Substantia nigra (tissue), 51 donors: ENCODE measurements at places on chromosomes 7 and 10.

DNA sequence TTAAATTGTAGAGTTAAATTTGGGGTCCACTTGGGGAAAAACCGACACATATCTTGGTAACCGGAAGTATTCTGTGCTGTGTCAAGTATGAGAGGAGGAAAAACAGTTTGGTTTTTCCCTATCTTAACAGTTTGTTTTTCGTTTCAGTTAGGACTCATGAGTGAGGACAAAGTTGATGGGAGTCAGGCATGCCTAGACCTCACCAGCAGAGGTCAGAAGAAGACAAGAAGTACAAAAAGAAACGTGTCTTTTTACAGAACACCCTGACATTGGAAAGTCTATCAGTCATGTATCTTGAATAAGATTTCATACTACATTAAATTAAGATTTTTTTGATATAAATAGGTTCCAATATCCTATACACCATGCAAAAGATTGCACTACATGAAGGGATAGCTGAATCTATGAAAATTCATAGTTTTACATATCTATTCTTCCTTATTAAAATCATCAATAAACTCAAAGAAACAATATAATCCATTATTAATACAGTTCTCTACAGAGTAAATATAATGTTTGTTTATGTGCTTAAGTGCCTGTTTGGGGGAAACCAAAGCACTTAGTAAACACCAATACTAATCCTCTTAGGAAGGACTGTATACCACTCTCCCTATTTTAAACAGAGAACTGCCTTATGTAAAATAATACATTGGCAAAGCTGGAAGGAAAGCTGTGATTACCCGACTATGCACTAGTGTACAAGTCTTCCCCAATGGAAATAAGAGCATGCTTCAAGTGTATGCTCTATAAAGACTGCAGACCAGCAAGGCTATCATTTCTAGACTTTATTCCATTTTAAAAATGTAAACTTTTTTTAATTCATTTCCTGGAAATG, 95.6 kb downstream of the USP6NL start:
- no peak for DNase-seq

DNA sequence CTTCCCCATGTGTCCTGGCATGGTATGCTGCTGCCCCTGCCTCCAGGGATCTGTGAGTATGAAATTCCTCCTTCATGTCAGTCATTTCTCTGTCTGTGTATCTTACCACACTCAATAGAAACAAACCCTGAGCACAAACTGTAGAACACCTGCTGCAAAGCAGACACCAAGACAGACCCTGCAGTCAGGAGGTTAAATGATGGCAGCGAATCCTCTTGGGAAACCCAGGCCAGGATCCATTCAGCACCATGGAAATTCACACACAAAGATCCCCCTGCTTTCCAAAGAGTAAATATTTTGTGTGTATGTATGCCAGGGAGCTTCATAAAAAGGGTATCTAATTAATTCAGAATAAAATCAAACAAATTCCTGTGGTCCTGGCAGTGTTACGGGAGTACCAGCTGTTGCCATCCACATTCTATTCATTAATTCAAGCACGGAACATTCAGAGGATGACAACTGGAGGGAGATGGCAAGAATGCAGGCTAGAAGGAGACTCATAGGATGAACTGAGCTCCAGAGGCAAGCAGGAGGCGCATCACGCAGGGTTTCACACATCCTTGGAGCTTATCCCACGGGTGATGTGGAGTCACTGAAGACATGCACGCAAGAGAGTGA, 14.8 kb downstream of the ITIH5 start:
- DNase-seq, result no peak

DNA sequence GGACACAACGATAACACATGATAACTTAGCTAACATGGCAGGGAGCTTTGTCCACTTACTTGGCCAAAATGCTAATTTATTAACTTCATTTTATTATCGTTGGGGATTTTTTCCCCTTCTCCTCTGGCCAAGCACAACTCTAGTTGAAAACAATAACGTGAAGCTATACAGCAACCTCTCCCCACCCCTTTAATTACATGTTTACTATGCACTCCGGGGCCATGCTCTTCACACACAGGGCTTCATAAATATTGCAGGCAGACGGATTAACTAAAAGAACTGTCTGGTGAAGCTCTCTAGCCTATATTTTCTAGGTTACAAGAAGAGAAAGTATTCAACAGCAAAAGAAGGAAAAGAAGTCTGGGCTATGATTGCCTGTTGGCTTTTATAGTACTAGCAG, 51.7 kb downstream of the XRCC2 start:
- DNase-seq, result no peak

GRCh38 chr7:80206763-80207162, 72.1 kb downstream of the GNAI1 start:
- no peak for DNase-seq

DNA sequence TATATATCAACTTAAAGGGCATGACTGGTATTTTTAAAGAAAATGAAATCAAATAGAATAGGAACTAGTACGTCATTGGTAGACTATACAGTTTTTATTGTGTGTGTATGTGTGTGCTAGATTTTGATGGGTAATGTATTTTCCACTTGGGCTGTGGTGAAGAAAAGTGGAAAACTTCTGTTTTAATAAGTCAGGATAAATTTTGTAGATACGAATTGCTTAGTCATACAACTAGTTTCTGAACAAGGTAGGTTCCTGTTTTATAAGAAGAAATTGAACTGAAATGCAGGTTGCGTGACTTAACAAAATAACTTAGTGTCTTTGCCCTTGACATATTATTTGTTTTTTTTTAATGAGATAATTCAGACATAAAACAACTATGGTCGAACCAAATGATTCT, 24.3 kb downstream of the UBN2 start:
- DNase-seq, result no peak

DNA sequence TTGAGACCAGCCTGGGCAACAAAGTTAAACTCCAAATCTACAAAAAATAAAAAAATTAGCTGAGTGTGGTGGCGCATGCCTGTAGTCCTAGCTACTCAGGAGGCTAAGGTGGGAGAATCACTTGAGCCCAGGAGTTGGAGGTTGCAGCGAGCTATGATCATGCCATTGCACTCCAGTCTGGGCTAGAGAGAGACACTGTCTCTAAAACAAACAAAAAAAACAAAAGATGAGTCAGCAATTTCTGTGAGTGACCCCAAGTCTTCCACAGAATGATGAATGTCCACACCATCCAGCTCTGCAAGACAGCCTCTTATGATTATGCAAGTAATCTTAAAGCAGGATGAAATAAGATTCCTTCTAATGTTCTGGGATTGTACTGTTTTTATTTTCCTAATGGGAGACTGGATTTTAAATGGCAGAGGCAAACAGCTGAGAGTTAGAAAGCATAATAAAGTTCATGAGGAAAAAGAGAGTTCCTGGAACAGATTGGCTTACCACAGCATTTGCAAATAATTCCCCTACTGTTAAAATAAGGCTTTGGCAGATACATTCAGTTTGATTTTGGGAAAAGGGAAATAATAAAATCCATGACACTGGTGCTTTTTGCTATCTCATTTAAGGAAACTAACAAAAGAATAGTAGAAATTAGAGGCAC, 18.9 kb upstream of the PRKAR2B start:
- no peak for DNase-seq

GRCh38 chr10:12846718-12847117, 154.8 kb downstream of the CCDC3 start:
- DNase-seq, result no peak

GRCh38 chr10:30386801-30387588, 37.9 kb upstream of the MTPAP start:
- DNase-seq, result no peak

- no peak for DNase-seq
Measured at GRCh38 chr10:114825513-114826253, 4.1 kb downstream of the FHIP2A start.

DNA sequence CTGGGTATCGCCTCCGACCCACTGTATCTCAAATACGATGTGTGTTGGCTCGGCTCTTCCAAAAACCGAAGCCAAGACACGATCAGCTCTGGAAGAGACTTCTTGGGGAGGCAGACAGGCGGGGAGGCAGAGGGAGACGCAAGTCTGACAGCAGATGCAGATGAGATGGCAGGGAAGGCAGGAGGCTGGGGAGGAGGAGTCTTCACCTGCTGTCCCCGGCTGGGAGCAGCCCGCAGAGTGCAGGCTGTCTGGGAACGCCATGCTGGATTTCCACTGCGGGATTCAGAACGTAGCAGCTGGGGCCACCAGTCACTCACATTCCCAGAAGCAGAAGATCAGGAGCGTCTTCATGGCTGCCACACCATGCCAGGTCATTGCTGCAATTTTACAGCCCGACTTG, 29.4 kb downstream of the CTBP2 start:
- DNase-seq, result no peak

- DNase-seq, result no peak
Measured at GRCh38 chr10:70247360-70247759, 14.1 kb upstream of the PPA1 start.

DNA sequence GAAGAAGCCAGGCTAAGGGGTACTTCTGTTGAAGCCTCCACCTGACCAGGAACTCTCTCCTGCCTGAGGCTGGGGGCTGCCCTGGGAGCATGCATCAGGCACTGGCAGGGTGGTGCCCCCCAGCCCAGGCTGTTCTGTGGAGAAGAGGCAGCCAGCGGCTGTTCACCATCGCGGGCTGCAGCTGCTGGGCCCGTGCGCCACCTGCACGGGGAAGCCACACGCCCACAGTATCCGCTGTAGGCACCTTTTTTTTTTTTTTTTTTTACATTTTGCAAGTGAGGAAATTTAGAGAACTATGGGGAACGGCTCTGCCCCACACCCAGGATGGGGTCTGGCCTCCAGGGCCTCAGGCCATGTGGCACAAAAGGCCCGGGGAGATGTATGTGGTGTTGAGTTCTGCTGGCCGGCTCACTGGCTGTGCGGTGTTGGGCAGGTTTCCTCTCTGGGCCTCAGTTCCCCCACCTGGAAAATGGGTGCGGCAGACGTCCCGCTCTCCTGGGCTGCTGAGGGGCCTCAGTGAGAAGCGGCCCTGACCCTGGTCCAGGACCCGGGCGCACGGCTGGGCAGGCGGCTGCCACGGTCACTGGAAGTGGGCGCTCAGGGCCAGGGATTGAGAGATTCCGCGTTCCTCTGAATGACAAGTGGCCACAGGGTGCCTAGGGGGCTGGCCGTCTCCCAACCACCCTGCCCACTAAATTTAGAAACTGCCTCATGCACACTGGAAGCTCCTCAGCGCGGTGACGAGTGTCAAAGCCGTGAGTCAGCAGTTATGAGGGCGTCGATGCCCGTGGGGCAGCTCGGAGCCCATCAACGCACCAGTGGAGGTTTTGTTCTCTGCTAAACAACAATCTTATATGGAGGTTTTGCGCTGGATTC, 8.8 kb upstream of the INTS1 start:
- DNase-seq, result no peak

DNA sequence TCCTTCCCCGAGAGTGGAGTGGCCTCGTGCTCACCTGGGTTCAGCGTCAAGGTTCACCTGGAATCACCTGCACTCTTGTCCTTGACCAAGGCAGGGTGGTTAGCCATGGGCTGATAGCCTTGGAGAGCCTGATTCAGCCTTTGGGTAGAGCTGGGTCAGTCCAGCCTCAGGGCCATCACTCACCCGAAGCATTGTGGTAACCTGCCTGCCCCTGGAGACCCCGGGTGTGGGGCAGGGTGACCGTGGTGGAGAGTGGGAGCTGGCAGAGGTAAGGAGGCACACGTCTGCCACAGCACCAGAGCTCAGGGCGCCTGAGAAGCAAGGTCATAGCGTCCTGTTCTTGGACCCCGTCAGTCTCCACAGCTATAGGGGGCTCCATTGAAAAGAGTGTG, 27.8 kb upstream of the WDFY4 start:
- no peak for DNase-seq

DNA sequence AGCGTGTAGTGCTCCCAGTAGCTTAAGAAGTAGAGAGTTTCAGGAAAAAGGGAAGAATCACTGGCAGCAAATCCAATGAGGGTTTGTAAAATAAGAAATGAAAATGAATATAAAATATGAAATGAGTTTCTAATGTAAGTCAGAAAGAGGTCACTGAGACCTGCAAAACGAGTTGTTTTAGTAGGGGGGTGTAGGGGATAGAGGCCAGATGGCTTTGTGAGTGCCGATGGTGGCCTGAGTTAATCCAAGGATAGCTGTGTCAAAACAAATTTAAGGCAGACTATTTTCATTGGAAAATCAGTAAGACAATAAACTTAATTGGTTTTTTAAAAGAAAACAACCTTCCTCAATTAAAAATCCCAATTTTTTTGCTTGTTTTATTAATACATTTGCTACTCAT, 745 bp upstream of the ASB15 start:
- DNase-seq, result no peak

GRCh38 chr10:109219935-109220605, 703.2 kb downstream of the XPNPEP1 start:
- DNase-seq, result no peak

DNA sequence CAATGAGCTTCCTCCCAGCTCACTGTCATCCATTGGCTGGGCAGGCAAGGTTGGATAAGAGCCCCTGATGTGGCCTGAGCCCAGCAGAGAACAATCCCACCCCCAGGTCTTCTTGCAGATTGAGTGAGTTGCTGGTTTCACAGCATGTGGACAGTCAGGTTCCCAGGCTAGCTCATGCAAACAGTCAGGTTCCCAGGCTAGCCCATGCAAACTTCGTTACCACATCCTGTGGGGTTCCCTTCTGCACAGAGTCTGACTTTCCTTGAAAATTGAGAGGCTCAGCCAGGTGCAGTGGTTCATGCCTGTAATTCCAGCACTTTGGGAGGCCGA, 67.1 kb downstream of the TMEM130 start:
- no peak for DNase-seq

GRCh38 chr7:252981-253380, 37.0 kb upstream of the FOXL3 start:
- no peak for DNase-seq

- DNase-seq, result no peak
Measured at GRCh38 chr7:78279457-78279856, 480.9 kb downstream of the PHTF2 start.

DNA sequence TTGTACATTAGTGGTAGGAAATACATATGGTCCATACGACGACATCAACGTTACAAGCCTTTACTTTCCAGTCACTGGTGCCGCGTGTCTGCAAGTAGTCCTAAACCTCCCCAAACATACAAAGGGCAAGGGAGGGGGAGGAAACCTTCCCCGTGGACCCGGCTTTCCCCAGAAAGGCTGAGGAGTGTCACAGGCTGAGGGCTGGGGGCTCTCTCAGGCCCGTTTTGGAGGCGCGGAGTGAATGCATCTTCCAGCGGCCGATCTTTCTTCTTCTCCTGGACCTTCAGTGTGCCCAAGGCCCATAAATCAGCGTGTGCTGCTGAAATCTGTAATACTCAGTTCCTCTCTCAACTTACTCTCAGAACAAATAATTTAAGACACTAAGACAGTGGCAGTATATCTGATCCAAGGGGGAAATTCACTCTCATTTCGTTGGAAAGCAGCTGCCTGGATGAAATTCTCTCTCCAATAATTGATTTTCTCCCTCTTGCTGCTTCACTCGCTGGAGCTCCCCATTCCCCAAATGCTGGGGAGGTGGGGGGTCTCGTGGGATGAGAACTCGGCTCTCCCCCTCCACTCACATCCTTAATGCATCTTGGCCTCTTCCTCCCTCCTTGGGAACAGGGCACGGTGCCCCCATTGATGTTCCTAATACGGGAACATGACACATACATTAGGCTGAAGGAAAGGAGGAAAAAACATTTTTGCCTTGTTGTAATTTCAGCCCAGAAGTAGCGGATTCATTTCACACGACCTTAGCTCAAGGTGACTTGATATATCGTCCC, 126.1 kb downstream of the ADARB2 start:
- DNase-seq, result no peak
